Tongue (tissue), 3 donors: ENCODE measurements at places on chromosomes 1 and 21.

GRCh38 chr1:95451054-95451453 lies 217.0 kb downstream of the RWDD3 start:
- no peak for DNase-seq

DNA sequence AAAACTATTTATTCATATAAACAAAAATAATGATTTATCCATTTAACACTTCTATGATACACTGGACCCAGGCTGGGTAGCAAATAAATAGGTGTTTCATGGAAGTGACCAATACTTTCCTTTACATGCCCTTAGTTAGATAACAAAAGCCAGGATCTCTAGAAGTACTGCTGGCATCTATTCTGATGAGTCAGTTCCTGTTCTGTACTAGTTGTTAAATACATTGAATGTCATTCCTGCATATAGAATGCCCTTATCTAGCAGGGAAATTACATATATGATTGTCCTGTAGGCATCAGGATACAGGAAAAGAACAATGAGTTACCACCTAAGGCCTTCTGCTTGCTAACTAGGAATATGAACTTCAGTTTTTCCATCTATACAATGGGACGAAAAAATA lies 130.8 kb downstream of the HFM1 start:
- no peak for DNase-seq

DNA sequence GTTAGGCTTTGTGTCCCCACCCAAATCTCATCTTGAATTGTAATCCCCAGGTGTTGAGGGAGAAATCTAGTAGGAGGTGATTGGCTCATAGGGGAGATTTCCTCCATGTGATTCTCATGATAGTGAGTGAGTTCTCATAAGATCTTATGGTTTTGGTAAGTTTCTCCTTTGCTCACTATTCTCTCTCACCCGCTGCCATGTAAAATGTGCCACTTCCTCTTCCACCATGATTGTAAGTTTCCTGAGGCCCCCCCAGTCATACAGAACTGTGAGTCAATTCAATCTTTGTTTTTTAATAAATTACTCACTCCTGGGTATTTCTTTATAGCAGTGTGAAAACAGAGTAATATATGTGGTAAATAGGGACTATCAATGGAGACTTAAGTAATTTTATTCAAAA lies 434.5 kb upstream of the OLFM3 start:
- DNase-seq = no peak

GRCh38 chr1:54883349-54884102 lies 3.5 kb downstream of the DHCR24 start:
- DNase-seq = no peak

- DNase-seq = peak; percentile 33
Observed at GRCh38 chr1:181849071-181849470, 212.4 kb downstream of the ZNF648 start.

DNA sequence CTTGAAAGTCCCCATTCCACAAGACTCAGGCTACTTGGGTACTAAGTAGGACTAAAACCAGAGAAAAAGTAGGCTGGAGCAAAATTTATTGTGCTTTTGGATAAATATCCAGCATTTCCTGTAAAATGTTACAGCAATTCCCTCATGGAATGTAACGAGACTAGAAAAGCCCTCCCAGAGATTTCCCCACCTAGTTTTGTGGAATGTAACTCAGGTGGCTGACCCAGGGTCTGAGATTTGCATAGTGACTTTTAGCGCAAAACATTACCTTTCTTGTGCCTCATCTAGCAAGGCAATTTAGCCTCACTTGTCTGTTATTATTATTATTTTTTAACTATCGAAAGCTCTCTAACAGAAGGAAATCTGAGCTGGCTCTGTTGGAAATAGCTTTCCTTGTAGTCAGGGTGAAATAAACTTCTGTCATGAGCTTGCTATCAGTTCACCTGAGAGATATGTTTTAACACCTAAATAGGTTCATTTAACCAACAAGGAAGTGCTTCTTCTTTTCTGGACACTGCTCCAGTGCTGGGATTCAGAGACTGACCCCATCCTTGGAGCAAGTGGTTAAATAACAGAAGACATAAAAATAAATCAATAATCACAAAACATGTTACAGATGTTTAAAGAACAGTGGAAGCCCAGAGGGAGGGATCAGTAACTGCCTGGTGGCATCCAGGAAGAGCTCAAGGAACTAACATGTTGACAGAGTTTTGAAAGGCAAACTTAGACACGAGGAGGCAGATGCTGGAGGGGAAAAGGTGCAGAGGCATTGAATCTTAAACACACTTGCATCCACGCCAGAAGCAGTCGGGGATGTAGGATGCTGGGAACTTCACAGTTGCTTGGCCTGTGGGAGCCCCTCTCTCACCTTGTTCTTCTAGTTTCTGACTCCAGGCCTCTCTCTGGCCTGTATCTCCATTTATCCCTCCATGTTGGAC lies 68.3 kb upstream of the RHOU start:
- no peak for DNase-seq
